ENCODE measurements at places on chromosomes 6 and 20.
A peak's percentile ranks its signal among the peaks of the same experiment; 100 is the strongest.

- peak; percentile 59 for DNase-seq
These were observed 3.6 kb upstream of the HINT3 start for GRCh38 chr6:125952764-125953501.

DNA sequence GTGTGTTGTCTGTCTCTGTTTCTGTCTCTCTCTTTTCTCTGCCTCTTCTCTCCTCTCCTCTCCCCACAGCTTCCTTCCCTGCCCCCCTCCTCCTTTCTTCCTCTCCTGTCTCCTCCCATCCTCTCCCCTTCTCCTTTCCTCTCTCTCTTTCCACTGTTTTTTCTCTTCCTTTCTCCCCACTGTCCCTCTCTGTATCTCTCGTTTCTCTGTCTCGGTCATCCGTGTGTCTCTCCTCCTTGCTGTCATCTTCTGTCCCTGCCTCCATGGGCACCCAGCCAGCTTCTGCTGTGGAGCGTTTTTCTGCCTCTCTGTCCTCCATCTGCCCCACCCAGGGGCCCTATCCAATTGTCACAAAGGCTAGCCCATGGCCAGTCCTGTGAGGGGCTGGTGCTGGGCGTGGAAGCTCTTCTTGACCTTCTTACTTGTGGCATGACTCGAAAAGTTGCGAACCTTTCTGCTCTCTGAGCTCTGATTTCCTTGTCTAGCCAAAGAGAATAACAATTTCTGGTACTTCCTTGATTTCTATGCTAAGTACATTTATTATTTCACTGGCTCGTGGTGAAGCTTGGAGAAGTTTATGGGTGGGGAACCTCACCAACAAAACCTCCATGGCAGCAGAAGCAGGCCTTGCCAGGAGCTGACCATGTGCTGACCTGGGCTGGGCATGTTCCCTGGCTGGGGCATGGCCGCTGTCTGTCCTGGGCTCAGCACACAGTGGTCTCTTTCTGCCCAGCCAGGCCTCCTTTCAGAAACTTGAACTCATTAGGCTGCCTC lies 69.3 kb downstream of the CEBPB start:
- no peak for DNase-seq

DNA sequence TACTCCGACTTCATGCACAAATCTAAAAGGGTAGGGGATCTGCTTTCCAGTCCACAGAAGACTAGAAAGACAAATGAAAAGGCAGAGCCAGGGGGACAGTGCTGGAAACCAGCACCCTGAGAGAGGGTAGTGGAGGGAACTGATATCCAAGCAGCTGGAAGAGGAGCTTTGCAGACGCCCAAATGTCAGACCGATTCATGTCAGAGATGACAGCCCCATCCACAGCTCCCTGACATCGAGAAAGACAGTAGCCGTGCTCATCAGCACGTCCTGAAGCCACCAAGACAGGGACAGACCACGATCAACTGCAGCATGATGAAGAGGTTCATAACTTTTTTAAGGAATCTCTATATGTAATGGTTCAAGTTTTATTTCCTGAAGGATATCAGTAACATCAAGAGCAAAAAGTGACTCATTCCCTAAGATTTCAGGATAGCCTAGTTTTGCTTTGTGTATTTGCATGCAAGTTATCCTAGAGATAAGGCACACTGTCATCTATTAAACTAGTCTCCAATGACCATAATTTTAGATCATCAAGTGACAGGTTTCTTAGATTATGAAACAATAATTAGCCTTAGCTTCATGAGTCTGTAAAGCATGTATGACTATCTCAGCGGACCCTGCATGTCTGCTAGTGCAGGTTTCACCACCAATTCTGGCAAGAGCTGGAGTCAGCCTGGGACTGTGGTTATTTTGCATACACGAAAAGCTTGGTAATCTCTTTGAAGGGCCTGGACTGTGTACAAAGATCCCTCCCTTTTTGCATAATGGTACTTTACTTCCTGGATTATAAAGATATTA lies 43.0 kb downstream of the PRDM1 start:
- no peak for DNase-seq

DNA sequence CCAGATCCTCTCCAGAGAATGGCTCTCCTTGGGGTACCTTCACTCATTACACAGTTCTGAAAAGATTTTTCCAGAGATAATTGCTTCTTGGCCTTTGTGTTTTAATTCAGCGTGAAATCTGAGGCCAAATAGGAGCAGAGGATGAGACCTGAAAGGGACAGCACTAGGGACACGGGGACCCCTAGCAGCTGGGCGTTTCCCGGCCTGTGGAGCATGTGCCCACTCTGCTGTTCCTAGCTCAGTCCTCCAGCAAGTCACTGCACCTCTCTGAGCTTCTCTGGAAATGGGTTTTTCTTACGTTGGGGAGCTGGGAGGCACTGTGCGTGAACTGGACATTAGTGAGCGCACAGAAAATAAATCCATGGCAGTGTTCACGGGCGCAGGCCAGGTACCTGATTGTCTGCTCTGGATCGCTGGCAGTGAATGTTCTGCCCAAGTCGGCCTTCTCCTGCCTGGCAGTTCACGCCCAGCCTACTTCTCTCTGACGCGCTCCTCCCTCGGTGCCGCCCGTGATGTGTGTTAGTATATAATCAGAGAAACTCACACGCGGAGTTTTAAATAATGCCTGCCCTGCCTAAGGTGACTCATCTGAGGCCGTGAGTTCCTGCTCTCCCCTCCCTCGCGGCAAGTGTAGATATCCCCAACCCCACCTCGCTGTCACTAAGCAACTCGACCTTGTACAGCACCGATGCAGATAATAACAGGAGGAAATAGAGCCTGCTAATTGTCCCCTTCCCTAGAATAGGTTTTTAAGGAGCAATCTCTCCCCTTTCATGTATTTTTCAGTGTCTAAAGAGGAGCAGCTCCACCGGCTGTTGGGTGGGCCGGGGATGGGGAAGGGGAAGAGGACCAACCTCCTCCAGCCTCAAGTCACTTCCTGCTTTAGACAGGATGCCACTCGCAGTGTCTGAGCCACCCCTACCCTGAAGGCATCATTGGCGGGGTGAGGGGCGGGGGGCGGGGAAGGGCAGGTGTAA lies 2.7 kb upstream of the TUBB2A start:
- no peak for DNase-seq

DNA sequence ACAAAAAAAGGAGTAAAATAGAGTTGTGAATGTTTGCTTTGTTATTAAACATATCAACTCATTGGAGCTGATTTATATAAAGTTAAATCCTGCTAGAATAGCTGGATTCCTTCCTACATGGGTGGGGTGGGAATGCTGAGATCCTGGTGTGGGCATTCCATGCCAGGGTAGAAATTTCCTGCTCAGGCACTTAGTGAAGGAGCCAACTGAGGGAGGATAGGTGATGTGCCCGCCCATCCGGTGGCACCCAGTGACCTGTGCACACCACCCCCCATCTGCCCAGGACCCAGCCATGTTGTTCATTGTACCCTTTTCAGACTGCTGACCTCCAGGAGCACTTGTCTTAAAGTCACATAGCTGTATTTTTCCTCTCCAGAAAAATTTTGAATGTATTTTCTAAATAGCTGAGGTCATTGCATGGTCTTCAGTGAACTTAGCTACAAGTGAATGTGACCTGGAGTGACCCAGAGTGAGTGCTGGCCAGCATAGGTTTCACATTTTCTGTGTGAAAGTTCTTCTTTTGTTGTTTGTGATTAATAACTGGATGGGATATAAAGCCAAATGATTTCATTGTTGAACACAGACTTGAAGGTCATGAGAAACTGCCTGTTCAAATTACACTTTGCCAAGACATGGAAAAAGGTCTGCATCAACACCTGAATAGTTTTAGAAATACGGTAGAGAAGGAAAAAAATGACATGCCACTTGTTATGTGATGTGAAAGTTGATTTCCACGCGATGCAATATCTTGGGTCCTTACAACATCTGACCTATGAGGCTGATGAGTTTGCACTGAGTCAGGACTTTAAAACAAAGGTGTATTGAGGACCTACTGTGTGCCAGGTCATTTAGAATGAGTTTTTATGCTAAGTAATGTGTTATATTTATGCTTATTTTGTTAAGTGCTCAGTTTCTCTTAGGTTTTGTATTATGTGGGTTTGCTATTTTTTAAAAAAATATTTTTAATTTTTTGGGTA lies 77.2 kb downstream of the UTRN start:
- DNase-seq: peak; percentile 96

GRCh38 chr6:136764517-136764993 lies 27.7 kb downstream of the MAP3K5 start:
- DNase-seq: no peak

Measured in endothelial cell of umbilical vein (primary cell).